PC-3 (cell line): ENCODE measurements at places on chromosomes 3 and 15. TPM values are rescaled to one million over a fixed set of nuclear protein-coding genes. Genes with fewer than 3 reads are reported as not detected.

DNA sequence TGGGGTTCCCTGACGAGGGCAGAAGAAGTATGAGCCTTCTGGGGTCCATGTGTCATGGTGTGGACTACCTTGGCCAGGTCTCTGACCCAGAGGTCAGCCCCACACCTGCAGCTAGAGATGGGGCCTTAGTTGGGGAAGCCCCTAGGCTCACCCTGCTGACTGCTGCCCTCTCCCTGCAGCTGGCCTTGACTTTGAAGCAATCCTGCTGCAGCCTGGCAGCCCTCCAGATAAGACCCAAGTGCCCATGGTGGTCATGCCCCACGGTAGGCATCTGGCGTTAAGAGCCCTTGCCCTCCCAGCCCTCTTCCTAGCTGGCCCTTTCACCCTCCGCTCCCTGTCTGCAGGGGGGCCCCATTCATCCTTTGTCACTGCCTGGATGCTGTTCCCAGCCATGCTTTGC, 7.4 kb downstream of the APEH start:
- H3K27ac ChIP-seq = no peak overlapping the region
- H3K36me3 ChIP-seq = peaks cover 52% of the 10 kb centered on the region; the same call in 1 of the 2 replicates
- H3K27me3 ChIP-seq = no peaks in the 10 kb centered on the region
- H3K4me1 ChIP-seq = no peaks in the 10 kb centered on the region

The STRIT1 gene
- not detected in 2 replicates for total RNA-seq

- no peak for DNase-seq
- H3K4me1 ChIP-seq = peaks cover 6% of the 10 kb centered on the region; the same call in 1 of the 2 replicates
These were observed 2.0 kb upstream of the RNF111 start for GRCh38 chr15:58985443-58985842.

DNA sequence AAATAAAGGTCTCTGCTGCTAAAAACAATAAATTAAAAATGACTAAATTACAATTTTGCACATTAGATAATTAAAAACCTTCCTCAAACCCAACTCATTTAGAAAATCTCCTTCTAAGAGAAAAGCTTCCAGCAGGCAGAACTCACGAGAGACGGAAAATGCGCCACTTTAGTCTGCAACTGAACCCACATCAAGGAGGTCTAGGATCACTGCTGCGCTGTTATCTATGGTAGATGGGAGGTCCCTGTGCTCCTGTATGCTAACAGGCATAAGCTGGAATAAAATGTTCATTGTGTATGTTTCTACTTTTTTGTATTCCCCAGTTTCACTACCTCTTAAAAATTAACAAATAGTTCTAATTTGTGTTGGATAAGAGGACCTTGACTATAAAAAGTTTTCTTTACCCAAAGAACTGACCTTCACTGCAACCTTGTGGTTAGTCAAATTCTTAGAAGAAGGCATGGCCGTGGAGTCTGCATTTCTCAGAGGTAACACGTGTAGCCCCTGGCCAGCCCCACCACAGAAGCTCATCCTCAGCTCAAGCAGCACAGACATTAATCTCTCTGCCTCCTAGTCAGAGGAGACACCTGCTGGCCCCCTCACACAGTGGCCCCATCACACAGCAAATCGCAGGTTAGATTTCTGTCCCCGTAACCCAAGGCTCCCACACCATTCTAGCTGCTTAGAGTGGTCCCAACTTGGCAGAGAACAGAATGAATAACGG, 22.3 kb downstream of the STIMATE start:
- H3K4me3 ChIP-seq = no peak overlapping the region
- no peak overlapping the region for H3K27ac ChIP-seq
- peaks cover 9% of the 10 kb centered on the region; the same call in 1 of the 2 replicates for H3K4me1 ChIP-seq
- DNase-seq = no peak
- H3K36me3 ChIP-seq = no peaks in the 10 kb centered on the region

The NMNAT3 gene
- total RNA-seq = 4.8 and 6.5 TPM in 2 replicates

The CORO2B gene
- 0.66 and 0.92 TPM in 2 replicates for total RNA-seq
